ENCODE measurements at places on chromosomes 2 and 18.

- DNase-seq, result no peak
These were observed 148.2 kb upstream of the GLI2 start for GRCh38 chr2:120587279-120587996.

- DNase-seq, result no peak
These were observed 1627.7 kb downstream of the LRP1B start for GRCh38 chr2:140502951-140503630.

DNA sequence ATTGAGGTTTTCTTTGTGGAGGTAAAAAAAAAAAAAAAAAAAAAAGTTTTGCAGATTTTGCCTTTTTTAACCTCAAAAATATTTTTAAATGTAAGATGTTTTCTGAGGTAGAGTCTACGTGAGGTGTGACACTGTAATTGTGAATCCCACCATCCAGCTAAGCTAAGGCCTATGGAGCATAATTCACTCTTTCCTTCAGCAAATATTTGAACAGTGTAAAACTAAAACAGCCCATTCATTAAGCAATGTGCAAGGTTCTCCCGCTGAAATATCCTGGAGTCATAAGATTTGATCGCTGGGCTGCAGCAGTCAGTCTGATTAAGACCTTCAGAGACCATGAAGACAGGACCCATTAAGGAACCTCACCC lies 105.1 kb downstream of the HNRNPLL start:
- DNase-seq, result no peak

DNA sequence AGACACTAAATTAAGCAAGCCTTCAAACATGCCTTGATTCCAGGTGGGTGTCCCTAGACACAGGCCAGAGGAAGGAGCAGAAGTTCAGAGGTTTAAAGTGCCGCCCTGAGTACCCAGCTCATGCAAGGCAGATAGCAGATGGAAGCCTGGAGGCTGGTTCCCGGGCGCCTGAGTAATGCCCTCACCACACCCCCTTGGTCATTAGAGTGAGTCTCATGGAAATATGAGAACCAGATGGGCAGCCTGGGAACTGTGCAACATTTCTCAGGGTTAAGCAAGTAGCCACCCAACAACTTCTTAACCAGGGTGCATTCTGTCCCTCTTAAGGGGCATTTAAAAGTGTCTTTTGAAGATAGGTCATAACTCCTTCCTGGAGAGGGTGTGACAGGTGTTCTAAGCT lies 44.1 kb downstream of the TGFA start:
- peak; percentile 49 for DNase-seq

DNA sequence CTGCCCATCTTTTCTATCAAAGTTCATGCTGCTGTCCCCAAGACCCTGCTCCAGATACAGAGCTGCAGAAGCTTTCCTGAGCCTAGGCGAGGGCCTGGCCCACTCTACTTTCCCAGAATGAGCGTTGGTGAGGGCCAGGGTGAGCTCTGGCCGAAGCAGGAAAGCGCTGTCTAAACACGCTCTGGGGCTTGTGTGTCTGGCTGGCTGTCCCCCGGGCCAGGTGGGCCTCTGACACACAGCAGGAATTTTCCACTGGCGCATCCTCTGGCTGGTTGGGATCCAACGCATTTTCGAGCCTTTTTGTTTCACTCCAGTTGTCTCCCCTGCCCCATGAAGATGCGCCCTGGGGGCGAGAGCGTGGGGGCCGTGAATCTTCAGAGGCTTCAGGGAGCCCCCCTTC lies 17.8 kb upstream of the KCNK3 start:
- no peak for DNase-seq

DNA sequence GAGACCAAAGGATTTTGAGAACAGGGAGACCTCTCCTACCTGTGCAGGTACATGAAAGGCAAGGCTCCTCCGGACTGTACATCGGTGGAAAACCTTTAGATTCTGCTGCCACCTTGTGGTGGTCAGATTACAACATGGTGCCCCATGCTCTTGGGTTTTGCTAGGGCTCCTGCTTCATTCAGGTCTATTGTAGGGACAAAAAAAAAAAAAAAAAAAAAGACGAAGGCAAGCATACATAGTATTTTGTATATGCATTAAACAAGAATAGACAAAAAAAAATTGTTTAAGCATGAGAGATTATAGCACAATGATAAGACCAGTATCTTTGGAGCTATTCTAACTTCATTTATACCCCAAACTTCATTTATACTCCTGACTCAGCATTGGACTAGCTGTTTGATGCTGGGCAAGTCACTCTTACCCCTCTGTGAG lies 27.4 kb upstream of the SPR start:
- DNase-seq, result peak; percentile 78

DNA sequence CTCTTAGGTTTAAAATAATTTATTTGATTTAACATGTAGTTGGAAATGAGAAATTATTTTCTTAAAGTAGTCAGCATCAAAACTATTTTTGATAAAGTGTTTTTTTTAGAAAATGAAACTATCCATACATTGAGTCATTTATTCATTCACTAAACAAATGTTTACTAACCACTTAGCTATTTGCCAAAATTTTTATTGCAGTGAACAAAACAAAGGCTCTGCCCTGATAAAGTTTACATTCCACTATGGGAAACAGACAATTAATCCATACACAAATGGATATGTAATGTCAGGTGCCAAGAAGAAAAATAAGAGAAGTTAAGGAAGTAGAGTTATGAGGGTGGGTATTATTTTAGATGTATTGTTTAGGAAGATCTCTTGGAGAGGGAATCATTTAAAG lies 19.1 kb upstream of the CCDC178 start:
- no peak for DNase-seq

- no peak for DNase-seq
These were observed 415.3 kb upstream of the ZEB2 start for GRCh38 chr2:144935191-144935590.

DNA sequence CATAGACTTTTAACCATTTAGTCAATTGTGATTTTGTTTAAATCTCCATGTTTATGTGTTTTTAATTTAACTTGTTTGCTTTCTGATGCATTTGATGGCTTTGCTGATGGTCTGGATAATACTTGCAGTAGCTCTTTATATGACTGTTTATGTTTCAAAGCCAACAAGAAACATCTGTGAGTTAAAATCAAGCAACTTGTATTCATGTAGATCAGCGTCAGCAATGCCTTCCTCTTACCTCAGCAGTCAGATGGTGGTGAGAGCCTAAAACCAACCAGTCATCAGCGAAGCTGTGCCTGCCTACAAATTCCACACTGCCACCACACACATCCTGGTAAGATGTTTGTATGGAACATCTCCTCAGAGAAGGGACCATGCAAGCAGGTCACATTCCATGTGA lies 231.9 kb downstream of the PTGR3 start:
- no peak for DNase-seq

DNA sequence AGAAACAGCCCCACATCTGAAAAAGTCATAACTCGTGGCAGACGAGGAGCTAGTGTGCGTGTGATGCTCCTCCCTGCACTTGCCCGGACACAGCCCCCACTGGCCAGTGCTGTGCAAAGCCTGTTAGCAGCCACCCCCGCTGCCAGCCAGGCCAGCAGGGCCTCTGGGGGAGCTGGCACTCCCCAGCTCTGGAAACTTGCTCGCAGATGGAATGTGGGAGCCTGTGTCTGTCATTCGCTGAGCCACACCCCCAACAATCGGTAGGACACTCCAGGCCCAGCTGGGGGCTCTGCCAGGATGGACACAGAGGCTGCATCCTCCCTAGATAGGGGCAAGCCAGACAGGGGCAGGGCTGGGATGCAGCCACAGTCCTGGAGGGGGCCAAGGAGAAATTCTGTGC lies 62.4 kb upstream of the ATG16L1 start:
- DNase-seq, result no peak

DNA sequence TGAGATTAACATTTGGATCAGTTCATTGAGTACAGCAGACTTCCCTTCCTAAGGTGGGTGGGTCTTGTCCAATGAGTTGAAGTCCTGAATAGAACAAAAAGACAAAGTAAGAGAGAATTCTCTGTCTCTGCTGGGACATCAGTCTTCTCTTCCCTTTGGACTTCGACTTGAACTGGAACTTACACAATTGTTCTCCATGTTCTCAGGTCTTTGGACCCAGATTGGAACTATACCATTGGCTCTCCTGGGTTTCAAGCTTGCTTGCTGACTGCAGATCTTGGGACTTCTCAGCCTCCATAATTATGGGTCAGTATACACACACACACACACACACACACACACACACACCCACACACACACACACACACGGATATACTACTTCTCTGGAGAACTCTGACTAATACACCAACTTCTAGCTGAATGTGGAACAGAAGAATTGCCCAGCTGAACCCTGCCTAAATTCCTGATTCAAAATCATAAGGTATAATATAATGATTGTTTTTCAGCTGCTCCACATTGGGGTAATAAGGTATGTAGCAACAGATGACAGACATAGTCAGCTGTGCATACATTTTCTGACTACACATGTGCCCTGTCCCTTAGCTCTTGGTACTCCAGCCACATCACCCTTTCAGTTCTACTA lies 214.0 kb downstream of the TGIF1 start:
- DNase-seq, result no peak

DNA sequence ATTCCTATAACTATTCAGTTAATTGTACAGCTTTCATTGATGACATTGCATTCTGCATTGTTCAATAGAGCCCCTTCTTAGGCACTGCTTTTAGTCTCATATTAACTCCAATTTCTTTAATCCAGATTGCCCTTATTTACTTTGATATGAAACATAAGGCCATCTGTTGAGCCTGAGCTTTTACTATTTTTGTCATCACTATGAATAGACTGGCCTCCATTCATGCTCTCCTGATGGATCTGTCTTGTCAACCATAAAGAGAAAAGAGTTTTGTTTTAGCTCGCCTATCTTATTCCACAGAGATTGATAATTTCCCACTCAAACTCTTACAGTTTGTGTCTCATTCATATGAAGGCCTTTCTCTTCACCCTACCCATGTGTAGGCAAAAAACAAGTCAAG lies 159.2 kb upstream of the DTNA start:
- no peak for DNase-seq

DNA sequence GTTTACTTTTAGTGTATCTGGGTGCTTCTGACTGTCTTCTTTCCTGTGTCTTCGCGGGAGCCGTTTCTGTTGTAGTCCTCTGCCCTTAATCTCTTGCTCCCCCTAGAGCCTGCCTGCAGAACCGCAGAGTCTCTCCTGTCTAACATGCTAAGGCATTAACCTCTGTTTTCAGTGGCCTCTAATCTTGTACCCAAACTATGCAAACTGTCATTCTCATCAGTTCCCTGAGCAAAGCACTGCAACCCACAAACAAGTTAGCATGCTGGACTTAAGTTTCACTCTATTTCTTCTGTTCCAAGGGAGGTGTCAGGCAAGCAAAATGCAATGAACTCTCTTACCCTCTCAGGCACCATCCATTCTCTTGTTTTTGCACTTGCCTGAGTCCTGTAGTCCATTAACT lies 138.4 kb downstream of the OTX1 start:
- peak; percentile 8 for DNase-seq

DNA sequence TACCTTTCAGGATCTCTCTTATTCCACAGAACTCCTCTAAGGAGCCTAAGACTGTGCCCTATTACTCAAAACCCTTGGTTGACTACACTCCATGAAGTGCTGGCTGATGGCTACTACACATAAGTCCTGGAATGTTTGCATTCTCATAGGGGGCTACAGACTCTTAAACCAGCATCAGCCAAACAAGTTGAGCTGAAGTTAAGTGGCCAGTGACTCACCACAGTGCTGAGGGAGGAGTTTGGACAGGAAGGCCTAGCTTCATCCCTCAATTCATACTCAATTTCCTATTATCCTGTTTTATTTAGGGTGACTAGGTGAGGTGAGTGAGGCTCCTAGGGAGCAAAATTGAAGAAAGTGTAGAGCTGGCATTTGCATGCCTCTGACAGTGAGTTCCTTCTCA lies 246.7 kb downstream of the SMAD2 start:
- no peak for DNase-seq

DNA sequence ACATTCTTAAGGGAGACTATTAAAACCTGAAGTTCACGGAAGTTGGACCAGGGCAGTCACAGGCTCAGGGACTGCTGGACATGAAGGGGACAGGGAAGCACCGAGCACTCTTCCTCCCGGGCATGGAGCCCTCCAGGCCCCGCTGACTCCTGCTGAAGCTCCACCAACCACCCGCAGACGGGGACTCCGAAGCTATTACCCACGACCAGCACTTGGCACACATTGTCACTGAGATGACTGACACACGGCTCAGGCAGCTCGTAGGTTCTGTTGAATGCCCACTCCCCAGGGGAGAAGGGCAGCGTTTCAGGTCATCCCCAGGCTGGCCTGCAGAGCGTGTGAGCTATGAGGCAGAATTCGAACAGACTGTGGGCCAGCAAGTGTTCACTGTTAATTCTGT lies 234.8 kb downstream of the NDUFA10 start:
- peak; percentile 4 for DNase-seq

- peak; percentile 11 for DNase-seq
These were observed 1.7 kb downstream of the FHL2 start for GRCh38 chr2:105397025-105397722.

DNA sequence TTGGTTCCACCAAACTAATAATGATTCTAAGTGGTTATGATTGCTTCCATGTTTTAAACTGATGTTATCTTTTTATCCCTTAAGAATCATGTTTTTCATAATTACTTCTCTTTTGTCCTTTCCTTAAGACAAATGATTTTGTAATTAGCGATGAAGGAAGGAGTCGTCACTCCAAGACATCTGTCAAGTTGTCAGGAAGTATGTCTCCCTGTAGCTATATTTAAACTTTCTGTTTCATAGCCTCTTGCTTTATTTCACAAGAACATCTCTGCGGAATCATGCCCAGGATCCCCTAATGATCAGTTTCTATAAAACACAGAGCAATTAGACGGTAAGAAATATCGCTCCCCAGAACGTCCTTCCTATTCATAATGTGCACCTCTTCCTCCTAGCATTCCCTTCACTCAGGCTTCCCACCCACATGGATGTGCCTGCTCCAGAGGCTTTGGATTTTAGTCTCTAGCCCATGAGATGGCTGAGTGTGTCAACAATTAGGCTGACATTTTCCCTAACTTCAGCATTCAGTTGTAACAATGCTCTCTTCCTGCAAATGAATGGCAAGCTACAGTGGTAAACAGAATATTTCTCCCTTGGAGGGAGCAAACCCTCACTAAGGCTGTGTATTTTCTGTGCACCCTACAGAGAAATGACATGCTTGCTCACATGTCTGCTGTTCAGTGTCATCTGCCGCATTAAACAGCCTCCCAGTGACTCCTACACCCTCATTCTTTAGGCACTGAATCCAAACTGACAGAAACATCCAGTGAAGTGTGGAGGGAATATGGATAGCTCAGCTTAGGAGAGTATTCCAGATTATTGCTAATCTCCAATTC lies 879.6 kb upstream of the CELF4 start:
- no peak for DNase-seq

- no peak for DNase-seq
These were observed 74.0 kb upstream of the TEX51 start for GRCh38 chr2:126824663-126825062.

DNA sequence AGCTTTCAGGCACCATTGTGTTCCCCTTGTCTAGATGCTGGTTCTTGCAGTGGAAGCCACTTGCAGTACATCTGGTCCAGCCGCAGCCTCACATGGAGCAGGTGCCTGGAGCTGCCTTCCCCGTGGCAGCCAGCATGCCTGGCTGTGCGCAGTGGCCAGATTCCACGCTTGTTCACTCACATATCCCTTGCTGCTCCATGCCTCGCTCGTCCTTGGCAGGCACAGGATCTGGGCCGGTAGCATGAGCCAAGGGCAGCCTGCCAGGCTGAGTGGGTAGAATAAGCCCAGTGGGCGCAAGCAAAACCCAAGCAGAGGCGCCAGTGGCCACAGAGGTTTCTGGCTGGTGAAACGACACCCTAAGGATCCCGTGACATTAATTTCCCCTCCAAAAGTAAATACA lies 20.6 kb downstream of the TMX3 start:
- DNase-seq, result no peak

GRCh38 chr2:44529448-44529847 lies 167.7 kb downstream of the CAMKMT start:
- no peak for DNase-seq

GRCh38 chr2:219155054-219155644 lies 5.5 kb downstream of the NHEJ1 start:
- DNase-seq, result peak; percentile 25
